ENCODE measurements at places on chromosomes 5 and 9. TPM values are rescaled to one million over a fixed set of nuclear protein-coding genes. Genes with fewer than 3 reads are reported as not detected.

NRARP gene
- 10.7 TPM for total RNA-seq

DNA sequence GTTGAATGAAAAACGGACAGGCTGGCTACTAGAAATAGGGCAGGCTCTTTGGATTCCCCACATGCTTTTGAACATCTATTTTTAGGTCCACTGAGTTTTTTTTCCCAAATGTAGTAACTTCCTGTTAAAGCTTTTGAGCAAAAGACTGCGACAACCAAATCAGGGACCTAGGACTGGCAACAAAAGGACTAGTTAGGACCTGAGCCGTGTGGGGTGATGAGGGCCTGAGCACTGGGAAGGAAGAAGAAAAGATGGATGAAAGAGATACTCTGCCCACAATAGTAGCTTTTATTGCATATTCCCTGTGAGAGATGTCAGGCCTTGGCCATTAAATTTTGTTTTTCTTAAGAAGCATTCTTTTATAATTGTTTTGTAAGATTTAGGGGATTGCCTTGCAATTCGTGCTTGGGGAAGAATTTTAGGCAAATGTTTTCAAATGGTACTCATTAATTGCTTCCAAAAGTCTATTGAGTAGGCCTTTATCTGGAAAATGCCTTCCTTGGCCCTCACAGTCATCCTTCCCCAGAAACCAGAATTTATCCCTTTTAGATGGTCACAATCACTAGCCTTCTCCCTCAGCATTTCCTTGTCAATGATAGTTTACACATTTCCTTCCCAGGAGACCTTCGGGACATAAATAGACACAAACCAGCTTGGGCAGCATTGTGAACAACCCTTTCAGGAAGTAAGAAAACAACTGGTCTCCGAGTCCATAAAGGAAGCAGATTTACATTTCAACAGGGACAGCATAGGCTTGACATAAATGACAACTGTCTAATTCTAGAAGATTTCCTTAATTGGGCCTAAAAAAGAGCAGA is 166.5 kb downstream of the RMI1 start:
- no peak overlapping the region for H3K4me3 ChIP-seq
- peak overlapping the region; percentile 76 for H3K27ac ChIP-seq
- H3K36me3 ChIP-seq, result no peaks in the 10 kb centered on the region
- H3K27me3 ChIP-seq, result peaks cover 5% of the 10 kb centered on the region
- DNase-seq, result no peak
- H3K4me1 ChIP-seq, result peaks cover 18% of the 10 kb centered on the region

DNA sequence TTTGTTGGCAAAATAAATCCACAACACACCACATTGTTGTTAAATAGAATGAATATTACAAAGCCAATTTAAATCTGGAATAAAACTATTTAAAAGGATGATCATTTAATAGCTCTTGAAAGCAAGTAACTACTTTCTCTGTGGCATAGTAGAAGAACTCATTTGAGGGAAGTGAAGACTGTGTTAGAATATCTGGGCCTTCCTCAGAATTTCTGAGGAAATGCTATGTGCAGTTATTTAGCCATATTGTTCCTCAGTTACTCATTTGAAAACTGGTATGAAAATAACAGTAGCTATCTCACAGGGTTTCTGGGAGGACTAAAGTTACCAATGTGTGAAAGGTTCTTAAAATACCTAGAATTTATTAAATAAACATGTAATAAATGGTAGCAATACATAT is 595.8 kb downstream of the PSAT1 start:
- H3K27me3 ChIP-seq, result no peaks in the 10 kb centered on the region
- no peak overlapping the region for H3K4me3 ChIP-seq
- no peak for DNase-seq
- no peak overlapping the region for H3K27ac ChIP-seq
- no peaks in the 10 kb centered on the region for H3K36me3 ChIP-seq
- H3K4me1 ChIP-seq, result no peaks in the 10 kb centered on the region

- no peak overlapping the region for H3K27ac ChIP-seq
- no peak for DNase-seq
- no peaks in the 10 kb centered on the region for H3K4me1 ChIP-seq
- no peaks in the 10 kb centered on the region for H3K27me3 ChIP-seq
- H3K36me3 ChIP-seq, result no peaks in the 10 kb centered on the region
These were observed 129.1 kb downstream of the PDZD2 start for GRCh38 chr5:31768046-31768445.

DNA sequence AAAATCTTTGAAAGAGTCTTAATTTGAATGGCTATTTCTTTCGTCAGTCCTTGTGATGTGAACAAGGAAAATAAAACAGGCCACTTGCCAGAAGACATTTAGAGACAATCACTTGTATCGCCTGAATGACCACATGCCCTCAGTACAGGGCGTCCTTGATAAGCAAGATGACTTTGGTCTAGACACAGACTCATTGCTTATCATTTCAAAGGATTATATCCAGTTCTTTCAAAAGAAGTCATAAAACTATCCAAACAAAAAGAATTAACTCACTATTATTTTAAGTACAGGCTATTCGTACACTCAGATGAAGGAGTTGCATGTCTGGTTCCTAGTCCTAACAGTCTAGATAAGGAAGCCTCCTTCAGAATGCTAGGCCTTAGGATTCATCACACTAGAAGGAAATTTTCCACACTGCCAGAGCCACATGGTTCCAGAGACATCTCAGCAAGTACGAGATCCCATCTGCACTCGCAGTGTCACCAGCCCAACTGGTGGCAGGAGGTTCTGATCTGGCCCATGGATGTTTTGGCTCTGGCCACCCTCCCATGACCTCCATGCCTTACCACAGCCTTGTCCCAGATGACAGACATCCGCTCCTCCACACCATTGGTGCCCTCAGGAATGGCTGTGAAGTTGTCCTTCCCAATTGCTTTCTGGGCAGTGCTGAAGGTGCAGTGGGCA is 109.6 kb downstream of the DPYSL3 start:
- H3K36me3 ChIP-seq, result peaks cover 67% of the 10 kb centered on the region
- peaks cover 11% of the 10 kb centered on the region for H3K4me1 ChIP-seq
- DNase-seq, result no peak
- H3K27me3 ChIP-seq, result no peaks in the 10 kb centered on the region

PCDHGA4 gene
- total RNA-seq, result 13.4 TPM

IL9 gene
- total RNA-seq, result not detected

DNA sequence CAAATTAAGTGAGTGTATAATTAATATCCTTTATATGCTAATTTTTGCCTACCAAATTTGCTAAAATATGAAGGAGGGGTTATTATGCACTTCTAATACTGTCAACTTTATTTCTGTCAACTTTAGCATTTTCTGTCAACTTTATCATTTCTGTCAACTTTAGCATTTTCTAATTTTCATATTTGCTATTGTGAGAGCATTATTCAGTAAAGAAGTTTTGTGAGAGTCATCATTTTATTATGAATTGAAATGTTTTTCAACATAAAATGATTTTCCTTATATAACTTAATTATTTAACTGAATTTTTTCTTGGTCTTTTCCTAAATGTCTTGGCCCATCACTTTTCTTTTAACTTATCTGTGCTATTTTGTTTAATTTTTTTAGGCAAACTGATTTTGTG is 58.2 kb downstream of the FBXO4 start:
- H3K4me1 ChIP-seq, result no peaks in the 10 kb centered on the region
- DNase-seq, result no peak
- H3K27ac ChIP-seq, result no peak overlapping the region

GRCh38 chr5:149872351-149873040 is 72.1 kb downstream of the PDE6A start:
- peaks cover 2% of the 10 kb centered on the region for H3K4me1 ChIP-seq
- no peak for DNase-seq
- no peaks in the 10 kb centered on the region for H3K27me3 ChIP-seq
- no peak overlapping the region for H3K27ac ChIP-seq
- no peak overlapping the region for H3K4me3 ChIP-seq

DNA sequence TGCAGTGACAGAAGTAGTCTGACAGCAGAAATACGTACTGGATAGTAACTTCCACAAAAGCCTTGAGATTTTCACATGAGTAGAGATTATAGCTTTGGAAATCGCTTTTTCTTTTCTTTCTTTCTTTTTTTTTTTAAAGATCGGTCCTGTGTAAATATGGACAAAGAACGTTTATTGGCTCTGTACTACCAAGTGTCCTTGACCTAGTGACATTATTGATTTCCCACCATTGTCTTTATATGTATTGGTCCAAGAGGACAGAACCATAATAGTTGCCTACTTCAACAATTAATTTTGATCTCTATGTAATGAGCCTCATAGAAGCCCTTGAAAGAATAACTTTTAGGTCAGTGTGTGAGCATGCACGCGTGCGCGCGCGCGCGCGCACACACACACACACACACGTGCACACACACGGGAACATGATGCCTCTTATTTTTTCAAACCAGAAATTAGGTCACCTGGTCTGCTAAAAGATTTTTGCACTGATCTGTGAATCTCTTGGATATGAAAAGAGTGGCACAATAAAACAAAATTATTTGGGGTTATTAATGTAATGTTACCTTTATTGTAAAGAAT is 516.8 kb downstream of the PSAT1 start:
- no peaks in the 10 kb centered on the region for H3K36me3 ChIP-seq
- H3K4me3 ChIP-seq, result no peak overlapping the region
- no peak overlapping the region for H3K27ac ChIP-seq
- no peaks in the 10 kb centered on the region for H3K27me3 ChIP-seq
- no peaks in the 10 kb centered on the region for H3K4me1 ChIP-seq
- no peak for DNase-seq

Measured in heart right ventricle (tissue), 16 donors.